ENCODE measurements at places on chromosomes 3 and 15. TPM values are rescaled to one million over a fixed set of nuclear protein-coding genes. Genes with fewer than 3 reads are reported as not detected.

DNA sequence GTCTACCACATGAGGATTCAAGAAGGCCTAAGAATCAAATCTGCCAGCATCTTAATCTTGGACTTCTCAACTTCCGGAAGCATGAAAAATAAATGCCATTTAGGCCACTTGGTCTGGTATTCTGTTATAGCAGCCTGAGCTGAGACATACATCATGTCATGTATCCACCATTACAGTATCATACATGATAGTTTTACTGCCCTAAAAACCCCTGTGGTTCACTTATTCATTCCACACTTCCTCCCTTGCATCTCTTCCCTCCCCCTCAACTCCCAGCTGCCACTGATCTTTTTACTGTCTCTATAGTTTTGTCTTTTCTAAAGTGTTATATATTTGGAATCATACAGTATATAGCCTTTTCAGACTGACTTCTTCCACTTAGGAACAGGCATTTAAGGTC is 161.8 kb downstream of the SNRK start:
- no peak for DNase-seq

Gene LZTFL1
- total RNA-seq, result 30.9 TPM

DNA sequence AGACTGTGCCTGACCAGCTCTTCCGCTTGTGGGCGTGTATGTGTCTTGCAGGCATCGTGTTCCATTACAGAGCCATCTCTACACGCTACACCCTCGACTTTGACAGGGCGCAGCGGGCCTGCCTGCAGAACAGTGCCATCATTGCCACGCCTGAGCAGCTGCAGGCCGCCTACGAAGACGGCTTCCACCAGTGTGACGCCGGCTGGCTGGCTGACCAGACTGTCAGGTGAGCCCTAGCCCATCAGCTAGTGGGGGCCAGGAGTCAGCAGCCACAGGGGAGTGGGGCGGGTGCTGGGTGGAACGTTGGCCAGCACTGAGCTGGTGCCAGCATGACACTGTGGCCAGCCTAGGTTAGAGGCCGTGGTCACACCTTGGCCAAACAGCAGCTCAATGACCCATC is 36.7 kb downstream of the ACAN start:
- no peak for DNase-seq

- DNase-seq, result no peak
Measured at GRCh38 chr15:77371850-77372563, 47.9 kb downstream of the PEAK1 start.

- no peak for DNase-seq
Measured at GRCh38 chr3:50264964-50265485, 3.9 kb upstream of the SEMA3B start.

Gene ITGA11
- total RNA-seq, result 360 TPM

Gene SLC2A2
- not detected for total RNA-seq

DNA sequence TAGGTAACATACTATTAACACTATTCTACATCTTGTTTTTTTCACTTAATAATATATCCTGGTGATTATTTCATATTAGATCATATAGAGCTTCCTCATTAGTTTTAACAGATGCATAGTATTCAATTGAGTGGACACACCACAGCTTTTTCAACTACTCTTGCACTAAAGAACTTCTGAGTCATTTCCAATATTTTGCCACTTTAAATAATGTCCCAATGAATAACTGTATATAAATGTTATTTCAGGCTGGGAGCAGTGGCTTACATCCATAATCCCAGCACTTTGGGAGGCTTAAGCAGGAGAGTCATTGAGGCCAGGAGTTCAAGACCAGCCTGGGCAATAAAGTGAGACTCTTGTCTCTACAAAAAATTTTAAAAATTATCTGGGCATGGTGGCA is 26.9 kb downstream of the MAP1A start:
- no peak for DNase-seq

DNA sequence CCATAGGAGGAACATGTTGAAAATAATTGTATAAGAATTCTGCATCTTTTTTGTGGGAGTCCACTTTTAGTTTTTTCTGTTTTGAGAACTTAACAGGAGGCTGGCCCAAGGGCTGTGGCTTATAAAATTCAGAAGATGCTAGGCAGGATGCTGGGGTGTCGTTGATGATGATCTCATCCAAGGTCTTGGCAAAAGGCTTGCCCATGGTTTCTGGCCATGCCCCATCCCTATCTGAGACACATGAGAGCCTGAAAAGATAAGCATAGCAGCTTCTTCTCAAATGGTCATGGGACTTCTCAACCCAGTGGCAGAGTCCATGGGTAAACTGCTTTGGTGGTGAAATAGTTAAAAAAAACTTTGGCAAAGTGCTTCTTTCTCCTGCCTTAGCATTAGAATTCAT is 35.2 kb downstream of the CMSS1 start:
- no peak for DNase-seq

- DNase-seq, result no peak
Measured at GRCh38 chr3:5143464-5143863, 21.4 kb downstream of the ARL8B start.

GRCh38 chr3:127986803-127987202 is 65.4 kb upstream of the SEC61A1 start:
- no peak for DNase-seq

Gene ARPC4
- 204 TPM for total RNA-seq

Gene CAMK2N2
- total RNA-seq, result not detected

DNA sequence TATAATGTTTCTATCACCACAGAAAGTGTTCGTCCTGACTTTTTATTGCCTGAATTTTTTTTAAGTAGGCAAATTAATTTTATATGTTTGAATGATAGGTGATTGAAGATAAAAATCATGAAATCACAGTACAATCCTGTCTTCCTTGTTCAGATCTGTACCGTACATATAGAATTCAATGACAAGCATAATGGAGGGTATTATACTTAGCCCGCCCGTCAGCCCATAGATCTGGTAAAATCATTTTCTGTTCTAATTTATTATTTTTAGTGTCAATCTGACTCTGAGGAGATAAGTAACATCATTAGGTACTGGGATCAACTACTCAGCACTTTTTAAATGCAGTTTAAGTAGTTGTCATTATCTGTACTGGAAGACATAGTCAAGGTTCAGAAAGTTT is 269.9 kb downstream of the NR2F2 start:
- no peak for DNase-seq

DNA sequence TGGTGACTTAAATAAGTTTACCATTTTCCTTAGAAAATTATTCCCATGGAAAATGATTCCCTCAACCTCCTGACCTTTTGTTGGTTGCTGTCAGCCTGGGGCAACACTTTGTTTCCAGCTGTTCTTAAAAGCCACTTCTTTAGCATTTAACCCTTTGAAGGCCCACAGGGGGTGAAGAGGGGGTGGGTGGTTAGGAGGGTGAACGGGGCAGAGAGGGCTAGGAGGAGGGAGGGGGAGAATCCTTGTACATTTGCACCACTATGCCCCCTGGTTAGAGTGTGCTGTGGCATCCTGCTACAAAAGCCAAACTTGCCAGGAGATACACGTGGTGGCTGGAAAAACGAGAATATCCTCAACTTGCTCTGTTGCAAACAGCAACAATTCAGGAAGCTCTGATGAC is 273.2 kb upstream of the RGMA start:
- DNase-seq, result no peak

GRCh38 chr15:50075319-50075718 is 43.7 kb downstream of the ATP8B4 start:
- DNase-seq, result no peak

DNA sequence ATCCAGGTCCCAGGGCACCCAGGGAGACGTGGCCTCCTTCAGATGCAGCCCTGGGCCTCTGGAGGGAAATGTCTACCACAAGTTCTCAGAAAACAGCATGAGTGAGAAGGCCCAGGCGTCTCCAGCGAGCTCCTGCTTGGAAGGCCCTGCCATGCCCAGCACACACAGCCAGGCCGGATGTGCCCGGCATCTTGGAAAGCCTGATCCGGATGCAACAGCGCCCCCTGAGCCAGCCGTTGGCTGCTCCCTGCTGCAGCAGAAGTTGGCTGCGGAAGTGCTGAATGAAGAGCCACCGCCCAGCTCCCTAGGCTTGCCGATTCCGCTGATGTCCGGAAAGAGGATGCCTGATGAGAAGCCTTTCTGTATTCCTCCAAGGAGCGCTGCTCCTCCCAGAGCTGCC is 856 bp downstream of the NPAP1 start:
- DNase-seq, result no peak

DNA sequence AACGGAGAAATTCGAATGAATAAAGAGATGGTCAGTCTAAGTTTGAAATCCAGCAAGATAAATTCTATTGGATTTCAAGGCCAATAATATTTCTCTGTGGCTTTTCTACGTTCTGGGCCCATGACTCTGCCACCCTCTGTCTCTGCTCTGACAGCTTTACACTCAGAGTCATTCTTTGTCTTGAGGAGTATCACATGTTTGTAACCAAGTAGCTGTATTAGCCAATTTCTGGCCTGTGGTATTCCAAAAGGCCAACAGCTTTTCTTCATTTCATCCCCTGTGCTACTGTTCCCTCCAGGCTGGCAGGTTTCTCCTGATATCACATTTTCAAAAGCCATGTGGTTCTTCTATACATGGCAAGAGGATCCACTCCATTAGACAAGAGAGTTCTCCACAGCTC is 324.1 kb upstream of the CNTN4 start:
- no peak for DNase-seq

Gene FOXL2NB
- not detected for total RNA-seq

Gene TMEM207
- not detected for total RNA-seq

Gene MB21D2
- 4.9 TPM for total RNA-seq

DNA sequence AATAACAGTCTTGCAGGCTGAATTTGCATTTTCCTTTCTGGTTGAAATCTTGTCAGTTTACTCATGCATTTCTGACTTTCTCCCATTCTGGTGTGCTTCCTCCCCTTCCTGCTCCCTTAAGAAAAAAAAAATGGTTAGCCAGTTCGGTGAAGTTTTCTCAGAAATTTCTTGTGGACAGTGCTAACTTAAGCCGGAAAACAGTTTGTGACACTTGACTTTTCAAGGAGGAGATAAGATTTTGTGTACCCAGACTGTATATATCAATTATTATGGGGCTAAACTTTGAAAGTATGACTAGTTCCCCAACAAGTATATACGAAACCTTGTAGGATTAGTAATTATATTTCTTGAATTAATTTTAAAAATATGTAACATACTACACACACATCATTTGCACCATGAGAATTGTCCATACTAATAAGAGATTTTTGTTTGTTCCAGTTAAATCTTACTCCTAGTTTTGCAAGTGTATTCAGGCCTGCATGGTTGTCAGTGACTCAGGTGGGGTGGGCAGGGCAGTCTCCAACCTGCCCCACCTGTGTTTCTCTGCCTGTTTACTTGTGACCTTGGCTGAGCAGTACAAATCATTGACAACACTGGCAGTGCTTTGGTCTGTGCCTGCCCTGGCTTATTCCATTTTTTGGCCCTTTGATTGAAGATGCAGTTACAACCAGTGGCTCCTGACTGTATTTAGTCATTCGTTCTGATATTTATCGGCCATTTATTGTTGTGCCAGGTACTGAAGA is 19.1 kb downstream of the UBE2E1 start:
- DNase-seq, result no peak

Gene ZPLD1
- total RNA-seq, result not detected

GRCh38 chr3:30760737-30761136 is 133.7 kb downstream of the GADL1 start:
- no peak for DNase-seq

Gene CFAP100
- not detected for total RNA-seq

Gene DUOXA2
- total RNA-seq, result not detected

Gene GABRR3
- not detected for total RNA-seq

Gene C3orf62
- total RNA-seq, result 15.0 TPM

- no peak for DNase-seq
Measured at GRCh38 chr15:53038655-53038941, 248.5 kb upstream of the ONECUT1 start.

- no peak for DNase-seq
Measured at GRCh38 chr3:108564564-108564963, 24.7 kb downstream of the CIP2A start.

Gene SLC22A13
- 0.99 TPM for total RNA-seq

DNA sequence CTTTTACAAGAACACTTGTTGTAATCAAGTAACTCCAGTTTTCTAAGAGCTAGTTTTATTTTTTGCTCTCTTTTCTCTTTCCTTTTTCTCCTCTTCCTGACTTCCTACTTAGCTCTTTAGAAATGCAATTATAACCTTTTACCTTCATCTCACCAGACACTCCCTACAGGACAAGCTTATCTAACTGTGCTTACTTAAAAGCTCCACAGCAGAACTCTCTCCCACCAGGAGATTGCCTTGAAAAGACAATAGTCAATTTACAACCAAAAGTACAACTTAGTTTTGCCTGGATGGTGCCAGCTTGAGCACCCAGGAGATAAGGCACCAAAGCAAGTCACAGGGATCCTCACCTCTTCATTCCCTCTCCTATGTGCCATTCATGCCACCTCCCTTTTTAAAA is 573.8 kb upstream of the LMCD1 start:
- no peak for DNase-seq

Gene HYAL1
- total RNA-seq, result 5.8 TPM

- DNase-seq, result no peak
Measured at GRCh38 chr15:45157974-45158373, 28.2 kb downstream of the DUOX1 start.

Gene CLDN11
- total RNA-seq, result 2.5 TPM

DNA sequence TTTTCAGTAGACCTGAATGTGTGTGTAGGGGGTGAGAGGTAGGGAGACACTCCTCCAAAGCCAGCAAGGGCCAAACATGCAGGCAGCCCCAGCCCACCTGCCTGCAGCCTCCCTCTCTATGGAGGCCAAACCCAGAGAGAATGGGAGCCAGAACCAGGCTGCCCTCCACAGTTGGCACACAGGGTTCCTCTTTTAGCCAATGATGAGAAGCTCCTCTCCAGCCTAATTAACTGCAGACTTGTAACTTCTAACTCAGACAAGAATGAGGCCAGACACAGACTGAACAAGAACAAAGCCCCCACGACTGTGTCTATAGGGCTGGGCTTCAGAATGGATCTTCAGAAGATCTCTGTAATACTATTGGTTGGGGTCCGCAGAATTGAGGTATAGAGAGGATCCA is 12.3 kb upstream of the TLE3 start:
- no peak for DNase-seq

- no peak for DNase-seq
Measured at GRCh38 chr3:33993631-33994030, 195.2 kb downstream of the PDCD6IP start.

GRCh38 chr3:181418233-181418632 is 293.5 kb upstream of the SOX2 start:
- no peak for DNase-seq

DNA sequence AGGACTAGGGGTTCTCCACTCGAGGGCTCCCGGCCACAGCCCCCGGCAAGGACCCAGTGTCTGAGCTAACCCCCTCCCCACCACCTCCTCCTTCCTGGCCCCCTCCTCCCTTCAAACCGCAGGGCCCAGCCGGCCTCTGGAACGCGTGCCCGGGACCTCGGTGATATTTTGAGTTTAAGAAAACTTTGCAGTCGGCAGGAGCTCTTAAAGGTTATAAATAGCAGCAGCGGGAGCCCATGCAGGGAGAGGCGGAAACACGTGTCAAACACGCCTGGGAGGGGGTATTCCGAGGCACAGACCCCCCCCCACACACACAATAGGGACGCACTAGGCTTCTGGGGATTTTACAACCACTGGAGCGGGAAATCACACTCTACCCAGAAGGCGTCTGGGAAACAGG is 3.1 kb upstream of the PTH1R start:
- DNase-seq, result no peak

- DNase-seq, result no peak
Measured at GRCh38 chr3:3765661-3766060, 33.6 kb upstream of the LRRN1 start.

- DNase-seq, result no peak
Measured at GRCh38 chr3:71503525-71504249, 79.8 kb downstream of the FOXP1 start.

- DNase-seq, result no peak
Measured at GRCh38 chr15:38285456-38285855, 32.8 kb downstream of the SPRED1 start.
